GDM1 (cell line): ENCODE measurements at places on chromosomes 5 and 9.

DNA sequence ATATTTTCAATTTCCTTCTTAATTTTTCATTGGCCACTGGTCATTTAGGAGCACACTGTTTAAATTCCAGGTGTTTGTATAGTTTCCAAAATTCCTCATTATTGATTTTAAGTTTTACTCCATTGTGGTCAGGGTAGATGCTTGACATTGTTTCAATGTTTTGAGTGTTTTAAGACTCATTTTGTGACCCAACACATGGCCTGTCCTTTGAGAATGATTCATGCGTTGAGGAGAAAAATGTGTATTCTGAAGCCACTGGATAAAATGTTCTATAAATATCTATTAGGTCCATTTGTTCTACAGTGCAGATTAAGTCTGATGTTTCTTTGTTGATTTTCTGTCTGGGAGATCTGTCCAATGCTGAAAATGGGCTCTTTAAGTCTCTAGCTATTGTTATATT is 24.4 kb upstream of the FNIP1 start:
- DNase-seq: no peak

- no peak for DNase-seq
Observed at GRCh38 chr5:172860520-172861443, 26.7 kb downstream of the ERGIC1 start.

GRCh38 chr9:34220218-34220617 is 41.4 kb downstream of the UBAP1 start:
- no peak for DNase-seq

DNA sequence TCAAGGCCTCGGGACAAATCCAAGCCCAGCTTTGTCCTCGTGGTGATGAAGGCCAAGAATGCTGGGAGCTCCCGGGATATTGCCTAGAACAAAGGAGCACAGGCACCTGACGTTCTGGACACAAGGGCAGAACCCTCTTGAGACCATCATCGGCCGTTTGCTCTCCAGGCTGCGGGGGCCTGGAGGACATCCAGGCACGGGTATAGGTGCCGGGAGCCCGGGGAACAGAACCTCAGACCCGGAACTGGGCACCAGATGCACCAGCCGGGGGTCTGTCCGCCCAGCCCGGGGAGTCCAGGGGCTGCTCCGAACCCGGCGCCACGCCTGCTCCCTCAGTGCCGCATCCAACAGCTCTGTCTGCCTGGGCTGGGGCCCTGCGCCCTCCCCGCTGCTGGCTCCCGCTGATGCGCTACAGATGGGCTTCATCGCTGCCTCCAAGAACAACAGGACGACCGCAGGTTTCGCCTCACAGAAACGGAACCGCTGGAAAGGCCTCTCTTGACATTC is 88.0 kb downstream of the ADAMTS2 start:
- no peak for DNase-seq

DNA sequence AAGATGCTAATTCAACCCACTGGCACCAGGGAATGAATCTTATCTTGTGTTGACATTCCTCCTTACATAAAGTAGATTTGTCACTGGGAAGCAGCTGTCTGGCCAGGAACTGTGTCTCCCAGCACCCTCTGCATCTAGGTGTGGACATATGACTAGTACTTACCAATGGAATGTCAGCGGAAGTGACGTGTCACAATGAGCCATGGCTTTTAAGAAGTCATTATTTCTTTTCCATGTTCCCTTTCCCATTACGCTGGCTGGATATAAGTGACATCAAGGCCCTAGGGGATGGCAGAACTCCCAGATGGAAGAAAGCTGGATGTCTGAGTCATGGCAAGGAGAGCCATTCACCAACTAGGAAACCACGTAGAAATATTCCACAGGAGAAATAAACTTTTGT is 84.7 kb upstream of the MAST4 start:
- DNase-seq: no peak

GRCh38 chr5:119629339-119629738 is at the start of gene FAM170A:
TSS of gene FAM170A (plus strand) at chr5:119629558. CDS start at chr5:119629769, 211 bp downstream.
- DNase-seq: no peak

DNA sequence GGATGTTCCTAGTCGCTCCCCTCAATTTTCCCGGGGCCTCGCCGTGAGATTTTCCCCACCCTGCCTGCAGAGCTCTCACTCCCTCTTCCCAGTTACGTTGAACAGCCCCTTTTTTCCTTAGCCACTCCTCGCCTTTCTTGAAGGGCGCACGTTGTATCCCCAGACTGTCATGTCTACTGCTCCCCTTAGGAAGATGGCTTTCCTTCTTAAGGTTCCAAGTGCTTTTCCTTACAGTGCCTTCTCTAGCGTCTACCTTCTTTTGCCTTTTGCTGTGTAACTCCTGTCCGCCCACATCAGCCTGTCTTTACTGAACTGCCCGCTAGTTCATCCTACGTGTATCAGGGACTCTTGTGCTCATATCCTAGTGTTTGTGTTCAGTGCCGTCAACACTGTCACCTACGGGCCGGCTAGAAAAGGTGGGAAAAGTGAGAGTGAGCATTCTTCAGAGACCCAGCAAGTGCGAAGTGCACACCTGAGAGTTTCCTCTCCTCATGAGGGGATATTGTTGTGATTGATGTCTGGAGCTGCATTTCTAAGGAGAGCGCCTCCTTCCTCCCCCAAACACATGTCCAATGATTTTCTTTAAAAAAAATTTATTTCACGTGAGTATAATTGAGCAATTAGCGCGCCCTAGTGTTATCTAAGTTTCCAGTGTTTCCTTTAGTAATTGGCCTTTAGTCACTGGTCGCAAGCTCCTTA is 764 bp downstream of the CAMLG start:
- DNase-seq: no peak

- no peak for DNase-seq
Observed at GRCh38 chr5:72372331-72372730, 52.2 kb downstream of the PTCD2 start.

DNA sequence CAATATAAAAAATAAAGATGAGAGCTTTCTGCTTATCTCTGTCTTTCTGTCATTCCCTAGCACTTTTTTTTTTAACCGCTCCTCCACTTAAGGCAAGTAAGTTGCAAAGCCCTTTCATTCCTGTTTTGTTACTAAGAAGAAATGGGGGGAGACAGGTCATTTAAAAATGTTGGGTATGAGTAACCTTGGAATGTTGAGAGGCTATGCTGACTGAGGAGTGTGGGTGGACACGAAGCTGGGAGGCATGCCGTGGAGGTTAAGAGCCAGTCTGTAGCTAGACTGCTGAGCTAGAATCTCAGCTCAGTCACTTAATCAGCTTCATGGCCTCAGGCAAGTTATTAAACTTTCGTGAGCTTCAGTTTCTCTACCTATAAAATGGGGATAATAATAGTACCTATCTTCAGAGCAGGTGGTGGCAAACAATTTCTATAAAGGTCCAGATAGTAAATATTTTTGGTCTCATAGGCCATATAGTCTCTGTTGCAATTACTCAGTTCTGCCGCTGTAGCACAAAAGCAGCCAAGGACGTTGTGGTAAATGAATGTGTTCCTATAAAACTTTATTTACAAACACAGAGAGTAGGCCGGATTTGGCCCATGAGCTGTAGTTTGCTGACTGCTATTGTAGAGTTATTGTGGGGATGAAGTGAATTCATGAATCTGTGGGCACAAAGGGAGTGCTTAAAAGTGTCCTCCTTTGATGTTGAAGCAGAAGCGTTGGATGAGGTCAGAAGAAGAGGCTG is 220.0 kb downstream of the GABBR2 start:
- no peak for DNase-seq

DNA sequence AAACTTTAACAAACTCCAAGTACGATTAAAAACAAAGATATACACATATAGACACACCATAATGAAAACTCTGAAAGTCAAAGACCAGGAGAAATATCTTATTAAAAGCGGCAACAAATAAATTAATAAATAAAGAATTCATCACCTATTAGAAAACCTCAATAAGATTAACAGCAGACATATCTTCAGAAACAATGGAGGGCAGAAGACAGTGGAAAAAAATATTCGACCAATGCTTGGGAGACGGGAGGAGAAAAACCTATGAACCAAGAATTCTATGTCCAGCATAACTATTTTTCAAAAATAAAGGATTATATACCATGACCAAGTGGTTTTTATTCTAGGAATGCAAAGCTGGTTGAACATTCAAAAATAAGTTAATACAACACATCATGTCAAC is 578.6 kb upstream of the CCNG1 start:
- no peak for DNase-seq

GRCh38 chr9:133862585-133863256 is 124.6 kb upstream of the SARDH start:
- no peak for DNase-seq

- no peak for DNase-seq
Observed at GRCh38 chr9:128565578-128565977, 13.2 kb downstream of the SPTAN1 start.

- DNase-seq: no peak
Observed at GRCh38 chr5:142722146-142722545, 36.3 kb upstream of the FGF1 start.

GRCh38 chr5:141758310-141758998 is 76.4 kb upstream of the ARAP3 start:
- DNase-seq: no peak

DNA sequence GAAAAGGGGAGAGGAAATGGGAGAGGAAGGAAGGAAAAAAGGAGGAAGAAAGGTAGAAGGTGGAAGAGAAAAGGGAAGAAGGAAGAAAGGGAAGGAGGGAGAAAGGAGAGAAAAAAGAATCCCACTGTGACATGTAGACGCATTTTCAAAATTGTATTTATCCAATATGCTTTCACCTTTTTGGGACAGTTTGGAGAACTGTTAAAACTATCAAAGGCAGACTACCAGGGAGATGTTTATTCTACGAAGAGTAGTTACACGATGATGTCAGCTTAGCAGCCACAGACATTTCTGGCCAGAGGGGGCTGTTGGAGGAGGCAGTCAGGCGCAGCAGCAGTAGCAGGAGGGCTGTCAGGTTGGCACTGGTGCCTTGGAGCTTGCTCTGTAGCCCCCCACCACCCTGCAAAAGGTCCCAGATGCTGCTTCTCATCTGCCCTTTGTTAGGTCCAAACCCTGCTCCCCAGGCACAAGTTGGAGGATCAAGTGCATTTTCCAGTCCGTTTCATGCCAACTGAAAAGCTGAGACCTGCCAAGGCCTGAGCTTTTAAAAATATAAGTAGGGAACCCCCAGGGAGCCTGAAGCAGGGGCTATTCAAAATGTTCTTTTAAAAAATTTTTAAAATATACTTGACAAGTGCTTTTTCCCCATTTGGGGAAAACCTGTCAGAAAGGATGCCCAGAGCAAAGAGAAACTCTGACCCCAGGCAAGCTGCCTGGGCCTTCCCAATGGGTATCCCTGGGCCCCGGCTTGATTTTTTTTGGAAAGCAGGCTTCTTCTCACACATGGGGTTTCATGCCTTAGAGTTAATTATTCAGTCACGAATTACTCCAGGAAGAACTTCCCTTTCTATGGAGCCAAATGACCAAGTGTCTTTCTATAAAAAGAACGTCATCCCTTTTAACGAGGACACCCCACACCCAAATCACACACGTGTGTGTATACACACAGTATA is 203.3 kb downstream of the SLIT3 start:
- DNase-seq: no peak

DNA sequence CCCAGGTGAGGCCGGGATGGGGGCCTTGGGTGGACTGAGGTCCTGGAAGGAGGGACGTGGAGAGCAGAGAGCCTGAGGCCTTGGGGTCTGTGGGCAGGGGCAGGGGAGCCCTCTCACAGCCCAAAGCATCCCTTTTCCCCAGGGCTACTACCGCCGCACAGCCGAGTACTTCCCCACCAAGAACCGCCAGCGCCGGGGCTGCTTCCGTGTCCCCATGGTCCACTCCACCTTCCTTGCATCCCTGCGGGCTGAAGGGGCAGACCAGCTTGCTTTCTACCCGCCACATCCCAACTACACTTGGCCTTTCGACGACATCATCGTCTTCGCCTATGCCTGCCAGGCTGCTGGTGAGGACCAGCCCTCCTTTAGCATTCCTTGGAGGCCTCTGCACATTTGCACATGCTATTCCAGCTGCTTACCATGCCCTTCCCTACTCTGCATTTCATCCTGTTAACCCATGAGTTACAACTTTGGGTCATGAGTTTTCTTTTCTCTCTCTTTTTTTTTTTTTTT is 3.7 kb downstream of the CERCAM start:
- DNase-seq: no peak

DNA sequence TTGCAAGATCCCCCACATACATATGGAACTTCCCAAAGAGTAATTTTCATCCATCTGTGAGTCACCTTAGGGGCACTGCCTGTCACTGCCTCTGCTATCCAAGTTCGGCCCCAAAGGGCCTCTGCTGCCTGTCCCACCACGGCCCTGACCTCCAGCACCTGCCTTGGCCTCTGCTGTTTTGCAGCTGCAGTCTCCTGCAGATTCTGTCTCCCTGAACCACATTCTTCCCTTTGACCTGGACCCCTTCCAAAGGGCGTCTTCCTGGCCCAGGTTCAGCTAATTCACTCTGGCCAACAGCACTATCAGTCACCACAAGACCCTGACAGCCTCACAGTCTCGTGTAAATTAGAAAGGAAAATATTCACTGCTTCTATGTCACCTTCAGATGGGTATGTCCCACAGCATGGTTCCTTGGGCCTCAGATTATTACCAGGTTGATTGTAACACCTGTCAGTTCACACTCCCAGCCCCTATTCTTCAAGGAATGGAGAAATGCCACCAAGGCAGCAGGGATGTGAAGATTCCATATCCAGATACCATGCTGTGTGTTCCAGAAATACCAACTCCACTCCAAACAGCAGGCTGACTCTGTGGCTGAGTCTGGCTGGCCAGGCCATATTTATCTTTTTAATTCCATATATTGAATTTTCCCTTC is 479.3 kb downstream of the ARHGEF28 start:
- no peak for DNase-seq

DNA sequence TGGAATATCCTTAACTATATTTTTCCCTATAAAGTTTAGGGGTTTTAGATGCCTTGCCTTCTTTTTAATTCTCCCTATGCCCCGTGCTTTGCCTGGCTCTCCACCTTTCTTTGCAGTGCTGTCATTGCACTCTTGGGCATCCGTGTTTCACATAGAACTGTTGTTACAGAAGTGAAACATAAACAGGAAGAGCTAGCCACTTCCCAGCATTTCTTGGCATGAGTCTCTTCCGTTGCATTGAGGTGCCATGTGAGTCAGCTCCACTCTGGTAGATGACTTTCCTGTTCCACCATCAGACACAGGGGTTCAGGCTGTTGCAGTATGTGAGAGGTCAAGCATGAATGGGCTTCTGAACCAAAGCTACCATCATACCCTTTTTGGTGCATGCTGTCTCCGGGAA is 73.4 kb downstream of the ANGPTL2 start:
- DNase-seq: no peak

DNA sequence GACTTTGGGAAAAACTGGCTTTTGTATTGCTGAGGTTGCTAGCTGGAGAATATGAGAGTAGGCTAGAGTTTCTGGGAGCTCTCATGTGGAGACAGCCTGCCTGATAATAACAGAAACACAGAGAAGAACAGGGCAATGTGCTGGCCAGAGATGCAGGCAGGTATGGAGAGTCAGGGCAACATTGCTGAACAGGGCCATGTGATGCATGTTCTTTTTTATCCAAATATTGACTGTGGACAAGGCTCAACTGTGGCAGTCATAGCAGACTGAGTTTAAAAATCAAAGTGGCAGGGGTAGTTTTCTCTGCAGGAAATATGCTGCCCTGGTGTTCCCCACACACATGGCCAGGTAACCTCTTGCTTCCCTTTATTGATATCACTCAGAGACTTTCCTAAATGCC is 381.1 kb downstream of the RASEF start:
- DNase-seq: no peak
